ENCODE measurements at places on chromosomes 2 and 18.

- no peak for DNase-seq
Observed at GRCh38 chr2:208945719-208946256, 478.1 kb upstream of the MAP2 start.

DNA sequence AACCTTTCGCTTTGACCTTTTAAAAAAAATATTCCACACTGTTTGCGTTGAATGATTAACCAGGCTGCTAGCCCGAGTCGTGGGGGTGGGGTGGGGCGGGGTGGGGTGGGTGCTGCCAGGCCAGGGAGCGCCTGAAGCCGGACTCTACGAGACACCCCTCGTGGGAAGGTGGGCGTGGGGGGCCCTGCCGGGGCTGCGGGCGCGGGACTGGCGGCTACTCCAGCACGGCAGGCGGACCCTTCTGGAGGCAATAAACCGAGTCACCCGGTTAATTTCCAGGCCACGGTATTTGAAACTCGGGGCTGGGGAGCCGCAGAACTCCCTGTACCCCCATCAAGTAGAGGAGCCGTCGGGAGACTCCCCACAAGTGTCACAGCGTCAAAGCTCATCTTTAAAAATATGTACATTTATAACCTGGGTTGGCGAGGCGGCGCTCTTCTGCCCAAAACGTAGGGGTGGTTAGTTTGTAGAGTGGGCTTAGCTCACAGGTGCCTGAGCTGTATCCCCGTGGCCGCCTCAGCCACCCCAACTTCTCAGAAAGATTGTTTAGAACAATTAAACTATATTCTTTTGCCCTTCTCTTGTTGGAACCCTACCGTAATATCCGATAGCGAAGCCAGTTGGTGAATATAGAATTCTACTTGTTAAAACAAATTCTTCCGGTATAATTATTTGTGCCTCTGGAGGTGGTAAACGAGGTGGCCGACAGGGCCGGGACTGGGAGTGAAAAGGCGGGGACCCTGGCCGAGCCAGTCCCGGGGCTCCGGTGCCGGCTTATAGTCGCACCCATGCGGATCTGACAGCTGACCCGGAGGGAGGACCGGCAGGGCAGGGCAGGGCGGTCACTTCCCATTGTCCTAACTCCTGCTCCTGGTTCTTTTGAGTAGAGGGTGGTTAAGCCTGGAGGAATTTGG, 1.4 kb downstream of the B3GNT2 start:
- DNase-seq = no peak

- DNase-seq = no peak
Observed at GRCh38 chr2:43212931-43213330, 13.5 kb downstream of the ZFP36L2 start.

- DNase-seq = no peak
Observed at GRCh38 chr2:169210917-169211316, 141.6 kb downstream of the DHRS9 start.

DNA sequence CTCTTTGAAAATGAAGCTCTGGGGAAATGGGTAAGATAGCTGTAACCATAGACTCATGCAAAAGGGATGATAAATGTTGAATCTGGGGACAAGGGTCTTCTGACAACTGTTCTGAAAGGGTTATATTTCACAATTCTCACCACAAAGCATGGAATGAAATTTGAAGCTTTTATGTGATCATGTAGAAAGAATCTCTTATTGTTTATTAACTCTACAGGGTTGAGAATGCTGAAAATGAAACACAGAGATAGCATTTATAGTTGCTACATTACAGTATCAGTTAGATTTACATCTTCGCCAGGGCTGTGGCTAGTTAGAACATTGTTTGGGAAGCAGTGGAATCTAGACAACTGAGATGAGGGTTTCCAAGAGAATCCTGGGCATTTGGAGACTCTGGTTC, 97.4 kb upstream of the LHCGR start:
- no peak for DNase-seq

All from NCI-H1105 (cell line).